Left kidney (tissue), 8 donors: ENCODE measurements at places on chromosomes 7 and 10.

- no peak for DNase-seq
These were observed 40.4 kb downstream of the HIP1 start for GRCh38 chr7:75698358-75698757.

DNA sequence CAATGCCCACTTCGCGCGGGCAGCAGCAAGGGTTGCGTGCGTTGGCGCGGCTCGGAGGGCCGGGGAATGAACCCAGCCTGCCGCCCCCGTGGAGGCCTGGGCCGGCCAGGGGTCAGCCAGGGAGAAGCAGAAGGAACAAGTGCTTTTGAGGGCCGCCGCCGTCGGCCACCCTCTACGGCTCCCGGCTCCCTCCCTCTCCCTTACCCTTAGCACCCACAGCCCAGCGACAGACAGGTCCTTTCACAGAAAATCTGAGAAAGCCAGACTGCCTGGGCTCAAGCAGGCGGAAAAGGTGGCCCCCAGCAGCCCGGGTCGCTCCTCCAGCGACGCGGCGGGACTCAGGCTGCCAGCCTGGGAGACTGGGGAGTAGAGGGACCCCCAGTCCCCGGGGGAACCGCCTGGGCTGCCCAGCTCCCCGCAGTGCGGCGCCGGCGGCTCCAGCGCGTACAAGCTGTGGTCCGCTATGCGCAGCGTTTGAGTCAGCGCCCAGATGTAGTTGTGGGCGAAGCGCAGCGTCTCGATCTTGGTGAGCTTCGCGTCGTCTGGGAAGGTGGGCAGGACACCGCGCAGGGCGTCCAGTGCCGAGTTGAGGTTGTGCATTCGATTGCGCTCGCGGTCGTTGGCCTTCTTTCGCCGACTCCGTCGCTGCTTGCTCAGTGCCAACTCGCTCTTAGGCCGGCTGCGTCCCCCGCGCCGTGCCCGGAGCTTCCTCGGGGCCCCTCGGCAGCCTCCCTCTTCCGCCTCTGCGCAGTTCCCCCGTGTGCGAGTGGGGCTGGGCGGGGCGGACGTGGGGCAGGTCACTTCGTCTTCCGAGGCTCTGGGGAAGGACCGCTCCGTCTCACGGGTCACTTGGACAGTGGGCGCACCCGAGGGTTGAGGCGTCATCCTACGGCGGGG lies 815 bp downstream of the NEUROG3 start:
- DNase-seq, result no peak

- DNase-seq, result no peak
These were observed 14.7 kb downstream of the CYP2W1 start for GRCh38 chr7:997404-998395.

GRCh38 chr10:74778436-74779094 lies 47.8 kb upstream of the KAT6B start:
- no peak for DNase-seq

DNA sequence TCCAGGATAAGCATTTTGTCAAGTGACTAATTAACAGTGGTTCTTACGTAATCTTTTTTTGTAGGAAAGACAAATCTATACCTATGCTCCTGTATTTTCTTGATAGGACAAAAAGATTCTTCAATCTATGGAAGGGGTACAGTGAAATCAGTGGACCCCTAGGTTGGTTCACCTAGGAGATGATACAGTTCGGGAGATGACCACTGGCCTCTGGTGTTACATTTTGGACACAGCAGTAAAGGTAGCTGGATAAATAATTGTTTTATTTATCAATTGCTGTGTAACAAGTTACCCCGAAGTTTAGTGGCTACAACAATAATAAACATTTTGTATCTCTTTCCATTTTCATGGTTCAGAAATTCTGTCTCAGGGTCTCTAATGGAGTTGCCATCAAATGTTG lies 288.2 kb upstream of the MAGI2 start:
- DNase-seq, result no peak

DNA sequence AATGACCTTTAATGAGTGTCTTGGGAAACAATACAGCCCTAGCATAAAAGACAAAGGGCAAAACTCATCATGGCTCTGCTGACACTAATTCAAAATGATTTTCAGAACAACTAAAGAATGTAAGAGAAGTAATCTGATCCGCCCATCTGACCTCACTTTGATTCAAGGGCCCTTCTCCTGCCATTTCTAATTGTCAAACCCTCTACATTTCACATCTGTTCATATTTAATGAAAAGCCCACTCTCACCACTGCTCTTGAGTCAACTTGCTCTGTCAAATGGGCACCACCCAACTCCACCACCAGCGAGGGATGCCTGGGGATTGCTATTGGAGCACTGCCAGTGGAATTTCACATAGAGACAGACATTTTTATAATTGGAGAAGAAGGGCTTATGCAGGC lies 639.2 kb downstream of the KCNMA1 start:
- no peak for DNase-seq

- no peak for DNase-seq
These were observed 282.7 kb downstream of the BAMBI start for GRCh38 chr10:28959850-28960501.

DNA sequence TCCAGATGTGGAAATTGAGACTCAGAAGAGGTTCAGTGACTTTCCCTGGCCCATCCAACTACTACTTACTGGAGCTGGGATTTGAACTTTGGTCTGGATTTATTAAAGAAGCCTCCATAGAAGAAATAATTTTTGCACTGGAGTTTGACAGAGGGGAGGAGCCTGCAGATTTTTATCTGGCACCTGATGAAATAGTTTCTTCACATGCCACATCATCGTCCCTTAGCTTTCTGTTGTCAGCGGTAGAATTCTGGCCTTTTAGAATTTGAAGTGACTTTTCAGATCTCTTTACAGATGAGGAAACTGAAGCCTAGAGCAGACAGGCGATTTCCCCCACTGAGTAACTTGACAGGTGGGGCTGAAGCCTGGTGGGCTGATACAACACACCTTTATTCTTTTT lies 233.5 kb downstream of the LRMDA start:
- no peak for DNase-seq
